ENCODE measurements at places on chromosomes 5 and 9.
A peak's percentile ranks its signal among the peaks of the same experiment; 100 is the strongest.

DNA sequence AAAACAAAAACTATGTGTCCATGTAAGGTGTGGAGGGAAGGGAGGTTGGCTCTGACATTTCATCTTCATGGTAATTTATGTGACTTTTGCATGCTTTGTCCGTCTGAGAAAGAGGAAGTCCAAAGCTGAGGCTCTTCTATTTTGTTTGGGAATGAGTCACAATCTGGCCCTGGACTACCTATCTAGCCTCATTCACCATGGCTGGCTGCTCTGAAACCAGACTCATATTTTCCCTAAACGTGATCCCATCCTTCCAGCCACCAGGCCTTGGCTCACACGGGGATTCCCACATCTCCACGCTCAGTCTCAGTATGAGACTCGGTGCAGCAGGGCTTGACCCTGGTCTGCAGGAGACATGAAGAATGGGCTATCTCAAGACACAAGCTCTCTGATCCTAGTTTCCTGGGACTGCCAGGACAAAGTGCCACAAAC, 672.8 kb downstream of the ACTL7B start:
- no peak for DNase-seq

DNA sequence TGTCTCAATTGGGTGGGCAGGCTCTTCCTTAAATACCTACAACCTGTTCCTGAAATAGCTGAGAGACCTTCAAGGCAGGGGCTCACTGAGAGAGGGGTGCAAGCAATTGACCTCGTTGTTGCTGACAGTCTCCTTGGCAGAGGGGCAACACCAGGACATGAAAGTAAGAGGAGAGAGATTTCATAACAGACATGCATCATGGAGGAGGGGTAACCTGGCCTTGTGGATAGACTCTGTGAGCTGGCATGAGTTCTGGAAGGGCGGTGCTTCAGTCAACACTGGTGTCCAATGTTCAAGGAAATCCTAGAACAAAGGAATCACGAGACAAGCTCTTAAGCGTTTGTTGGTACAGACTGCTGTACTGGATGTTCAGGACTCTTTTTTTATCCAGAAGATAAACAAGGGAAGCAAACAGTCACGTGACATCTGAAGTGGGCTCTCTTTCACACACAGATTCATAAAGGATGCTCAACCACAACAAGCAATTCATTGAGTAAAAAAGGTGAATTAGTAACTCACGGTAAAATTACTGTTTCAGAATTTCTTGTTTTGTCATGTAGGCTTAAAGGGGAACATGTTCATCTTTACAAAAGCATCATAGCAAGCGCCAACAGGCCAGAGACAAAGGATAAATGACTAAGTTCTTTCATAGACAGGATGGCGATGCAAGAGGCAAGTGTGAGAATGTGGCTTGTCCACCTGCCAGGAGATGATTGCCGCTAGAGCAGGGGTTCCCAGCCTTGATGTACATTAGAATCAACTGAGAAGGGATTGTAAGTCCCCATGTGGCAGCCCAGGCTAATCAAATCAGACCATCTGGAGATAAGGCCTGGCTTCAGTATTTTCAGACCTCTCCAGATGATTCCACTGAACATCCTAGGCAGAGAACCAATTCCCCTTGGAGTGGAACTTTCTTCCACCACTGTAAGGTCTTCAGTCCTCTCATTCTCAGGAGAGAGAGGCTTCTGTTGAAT, 20.7 kb downstream of the ANKRA2 start:
- peak; percentile 97 for DNase-seq

GRCh38 chr5:150530423-150530822, 22.5 kb downstream of the NDST1 start:
- DNase-seq = no peak

DNA sequence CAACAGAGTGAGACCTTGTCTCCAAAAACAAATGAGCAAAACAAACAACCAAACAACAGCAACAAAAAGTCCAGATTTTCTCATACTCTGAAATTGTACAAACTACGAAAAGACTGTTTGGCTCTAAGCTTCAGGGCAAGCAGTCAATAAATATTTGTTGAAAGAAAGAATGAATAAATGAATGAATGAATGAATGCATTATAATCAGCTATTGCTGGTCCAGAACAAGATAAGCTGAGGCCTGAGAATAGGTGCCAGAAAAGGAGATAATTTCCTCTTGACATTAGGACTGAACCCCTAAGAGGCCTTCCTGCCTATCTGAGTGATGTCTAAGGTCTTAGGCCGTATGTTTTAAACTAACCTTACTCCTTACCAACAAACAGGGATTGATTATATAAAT, 99.2 kb upstream of the IL6ST start:
- no peak for DNase-seq

- no peak for DNase-seq
These were observed 194.8 kb downstream of the AUH start for GRCh38 chr9:91166796-91167366.

DNA sequence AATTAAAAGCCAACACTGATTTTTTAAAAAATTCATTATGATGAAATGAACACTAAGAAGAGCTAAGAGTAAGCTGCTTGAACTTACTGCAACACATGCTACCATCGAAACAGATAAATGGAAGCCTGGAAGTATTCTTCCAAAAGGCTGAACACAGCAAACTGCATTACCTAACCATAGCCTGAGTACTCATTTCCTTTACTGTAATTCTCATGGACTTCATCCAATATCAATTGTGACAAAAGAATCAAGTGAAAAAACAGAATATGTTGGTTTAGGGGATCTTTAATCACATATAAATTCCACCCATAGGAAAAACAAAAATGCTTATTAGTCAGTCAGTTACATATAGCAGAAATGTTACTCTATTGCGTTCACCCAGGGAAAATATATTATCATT, 68.5 kb downstream of the DROSHA start:
- no peak for DNase-seq

GRCh38 chr9:93575796-93576257, 557 bp upstream of the PHF2 start:
- no peak for DNase-seq

- DNase-seq = no peak
These were observed 155.5 kb upstream of the SLC12A2 start for GRCh38 chr5:127928053-127928452.

DNA sequence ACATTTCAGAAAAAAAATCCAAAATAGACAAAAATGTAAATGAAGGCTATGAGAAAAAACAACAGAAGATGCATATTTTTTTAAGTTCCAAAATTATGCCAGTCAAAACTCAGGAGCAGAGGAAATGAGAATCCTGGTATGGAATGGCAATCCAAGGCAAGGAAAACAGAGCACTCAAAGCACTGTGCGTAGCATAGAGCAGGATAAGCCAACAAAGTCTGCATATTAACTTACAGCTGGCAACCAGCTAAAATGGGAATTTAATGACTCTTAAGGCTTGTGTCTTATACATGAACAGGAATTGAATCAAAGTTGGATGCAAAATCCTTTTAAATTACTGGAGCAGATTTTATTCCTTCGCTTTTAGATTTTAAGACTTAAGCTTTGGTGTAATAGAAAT, 203.5 kb upstream of the DAPK1 start:
- no peak for DNase-seq

DNA sequence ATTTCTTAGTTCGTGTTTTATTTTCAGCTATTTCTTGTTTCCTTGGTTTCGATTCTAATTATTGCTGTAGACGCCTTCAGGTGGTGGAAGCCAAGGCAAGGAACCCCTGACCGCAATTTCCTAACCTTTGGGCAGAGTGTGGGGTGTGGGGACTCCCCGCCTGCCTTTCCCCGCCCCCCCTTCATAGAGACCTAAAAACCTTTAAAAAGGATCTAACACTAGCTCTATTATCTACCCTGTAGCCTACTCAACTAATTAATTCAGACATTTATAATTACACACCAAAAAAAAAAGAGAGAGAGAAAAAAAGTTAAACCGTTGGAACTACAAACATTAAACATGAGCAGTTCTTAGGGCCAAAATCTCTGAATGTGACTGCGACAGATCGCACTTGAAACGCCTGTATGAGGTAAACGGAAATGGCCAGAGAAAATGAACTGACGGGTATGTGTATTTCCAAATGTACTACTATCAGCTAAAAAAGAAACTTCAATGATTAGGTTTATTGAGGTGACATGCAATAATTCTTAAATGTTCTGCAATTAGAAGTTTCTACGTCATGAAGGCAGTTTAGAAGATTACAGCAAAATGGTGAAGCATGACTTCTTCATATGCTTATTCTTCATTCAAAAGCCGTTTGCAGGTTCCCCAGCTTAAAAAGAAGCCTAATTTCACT, 19.0 kb upstream of the FER start:
- no peak for DNase-seq

DNA sequence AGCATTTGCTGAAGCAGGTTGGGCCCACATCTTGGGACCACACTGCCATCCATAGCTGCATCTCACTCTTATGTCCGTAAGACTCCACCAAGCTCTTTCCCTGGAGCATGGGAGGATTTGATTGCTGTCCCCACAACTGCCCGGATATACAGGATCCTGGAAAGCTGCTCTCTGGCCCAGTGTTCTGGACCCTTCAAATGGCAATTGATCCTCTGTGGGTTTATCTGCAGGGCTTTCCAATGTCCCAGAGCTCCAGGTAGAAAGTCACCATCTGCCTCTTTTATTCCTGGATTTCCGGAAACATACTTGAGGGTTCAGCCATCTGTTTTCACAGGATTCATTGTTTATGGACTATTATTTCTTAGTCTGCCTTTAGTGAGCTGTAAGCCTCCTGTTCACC, 214.6 kb downstream of the SREK1 start:
- DNase-seq = no peak

GRCh38 chr5:170316937-170317336, 19.4 kb upstream of the LCP2 start:
- DNase-seq = no peak

GRCh38 chr9:16459421-16460148, 410.9 kb downstream of the BNC2 start:
- peak; percentile 23 for DNase-seq

DNA sequence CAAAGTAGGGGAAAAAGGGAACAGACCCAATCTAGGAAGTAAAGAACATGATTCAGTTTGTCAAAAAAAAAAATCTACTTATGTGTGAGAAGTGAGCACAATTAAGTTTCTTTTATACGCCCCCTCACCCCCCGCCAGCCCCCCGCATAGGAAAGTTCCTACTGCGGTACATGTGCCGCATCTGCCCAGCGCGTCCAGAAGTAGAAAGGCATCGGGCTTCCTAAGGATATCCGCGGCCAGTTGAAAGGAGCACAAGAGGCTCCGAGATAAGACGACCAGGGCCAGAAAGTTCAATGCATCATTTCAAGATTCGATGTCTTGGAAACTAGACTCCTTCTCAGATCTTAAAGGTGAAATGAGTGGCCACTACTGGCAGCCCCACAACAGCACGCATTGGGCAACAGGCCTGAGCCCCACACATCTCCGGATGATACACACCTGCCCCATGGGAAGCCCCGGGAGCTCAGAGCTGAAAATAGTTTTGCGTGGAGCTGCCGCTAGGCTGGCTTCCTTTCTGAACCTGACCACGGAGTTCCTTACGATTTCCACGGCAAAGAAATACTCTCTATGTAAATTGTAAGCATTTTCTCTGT, 203.9 kb downstream of the RAB3C start:
- no peak for DNase-seq

- no peak for DNase-seq
These were observed 20.8 kb downstream of the TMEM245 start for GRCh38 chr9:109098960-109099308.

GRCh38 chr9:123773783-123774182, 156.1 kb downstream of the DENND1A start:
- no peak for DNase-seq

GRCh38 chr9:115367780-115368525, 250.0 kb upstream of the TNC start:
- DNase-seq = no peak

GRCh38 chr9:121991307-121991661, 101.8 kb downstream of the TTLL11 start:
- DNase-seq = no peak

DNA sequence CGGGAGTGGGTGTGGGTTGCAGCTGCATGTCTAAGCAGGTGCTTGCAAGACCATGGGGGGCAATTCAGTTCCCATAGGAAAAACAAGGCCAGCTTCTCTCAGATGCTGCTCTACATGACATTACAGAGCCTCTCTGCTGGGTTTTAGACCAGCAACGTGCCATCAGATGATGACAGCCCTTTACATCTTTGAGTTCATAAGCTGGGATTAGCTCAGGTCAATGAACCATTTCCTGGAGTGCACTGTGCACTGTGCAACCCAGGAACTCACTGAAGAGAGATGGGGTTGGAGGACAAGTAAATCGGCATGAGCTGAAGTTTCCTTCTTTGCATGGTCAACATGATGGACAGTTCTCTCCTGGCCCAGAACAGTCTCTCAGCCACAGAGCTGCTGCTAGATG, 160.6 kb downstream of the MARCHF11 start:
- DNase-seq = no peak

- no peak for DNase-seq
These were observed 178.8 kb downstream of the CSNK1G3 start for GRCh38 chr5:123690821-123691220.

DNA sequence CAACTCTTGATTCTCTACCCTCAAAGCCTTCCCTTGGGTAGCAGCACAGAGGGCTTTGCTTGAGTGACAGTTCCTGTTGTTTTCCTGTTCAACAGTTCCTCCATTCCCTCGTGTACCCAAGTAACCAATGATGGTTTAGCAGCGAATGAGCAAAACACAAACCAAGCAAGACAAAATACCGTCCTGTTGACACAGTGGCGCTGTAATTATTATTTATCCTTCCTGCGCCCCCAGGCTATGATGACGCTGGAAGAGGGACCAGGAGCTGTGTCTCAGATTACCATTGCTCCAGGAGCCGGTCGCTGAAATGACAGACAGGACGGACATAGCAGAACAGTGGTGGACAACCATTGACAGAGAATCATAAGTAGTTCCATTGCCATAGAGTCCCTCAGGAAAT, 154.8 kb downstream of the GADD45G start:
- DNase-seq = peak; percentile 88

- no peak for DNase-seq
These were observed 94.2 kb upstream of the NFIL3 start for GRCh38 chr9:91517801-91518200.

- DNase-seq = no peak
These were observed 24.1 kb upstream of the CDH9 start for GRCh38 chr5:27062451-27062850.

GRCh38 chr9:3401221-3401954, 124.4 kb downstream of the RFX3 start:
- DNase-seq = peak; percentile 45

All from NCI-H345 (cell line).